ENCODE measurements at places on chromosomes 7 and 10. TPM values are rescaled to one million over a fixed set of nuclear protein-coding genes. Genes with fewer than 3 reads are reported as not detected.

DNA sequence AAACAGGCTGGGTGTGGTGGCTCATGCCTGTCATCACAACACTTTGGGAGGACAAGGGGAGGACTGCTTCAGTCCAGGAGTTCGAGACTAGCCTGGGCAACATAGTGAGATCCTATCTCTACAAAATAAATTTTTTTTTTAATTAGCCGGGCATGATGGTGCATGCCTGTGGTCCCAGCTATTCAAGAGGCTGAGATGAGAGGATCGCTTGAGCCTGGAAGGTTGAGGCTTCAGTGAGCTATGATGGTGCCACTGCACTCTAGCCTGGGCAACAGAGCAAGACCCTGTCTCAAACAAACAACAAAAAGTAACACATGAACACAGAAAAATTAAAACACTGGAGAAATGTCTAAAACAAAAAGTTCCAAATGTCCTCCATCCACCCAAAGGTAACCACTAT is 22.9 kb downstream of the PIK3AP1 start:
- DNase-seq, result no peak

DNA sequence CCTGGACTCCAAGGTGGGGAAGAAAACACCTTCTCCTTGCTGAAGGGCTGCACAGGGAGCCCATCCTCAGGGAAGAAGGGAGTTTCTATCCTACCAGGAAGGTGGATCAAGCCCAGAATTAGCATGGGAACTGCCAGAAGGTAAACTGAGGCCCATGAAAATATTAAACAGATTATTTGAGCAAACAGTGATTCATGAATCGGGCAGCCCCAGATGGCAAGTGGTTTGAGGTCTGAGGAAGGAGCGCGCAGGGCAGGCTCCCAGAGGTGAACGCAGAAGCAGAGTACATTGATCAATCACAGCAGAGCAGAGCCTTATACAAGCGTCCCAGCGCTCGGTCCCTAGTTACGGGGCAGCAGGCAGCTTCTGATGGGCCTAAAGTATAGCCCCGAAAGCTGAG is 35.8 kb upstream of the PROSER2 start:
- DNase-seq, result no peak

- no peak for DNase-seq
Measured at GRCh38 chr7:128867241-128867640, 4.6 kb downstream of the ATP6V1F start.

GRCh38 chr10:10096296-10096695 is 921.4 kb upstream of the CELF2 start:
- no peak for DNase-seq

DNA sequence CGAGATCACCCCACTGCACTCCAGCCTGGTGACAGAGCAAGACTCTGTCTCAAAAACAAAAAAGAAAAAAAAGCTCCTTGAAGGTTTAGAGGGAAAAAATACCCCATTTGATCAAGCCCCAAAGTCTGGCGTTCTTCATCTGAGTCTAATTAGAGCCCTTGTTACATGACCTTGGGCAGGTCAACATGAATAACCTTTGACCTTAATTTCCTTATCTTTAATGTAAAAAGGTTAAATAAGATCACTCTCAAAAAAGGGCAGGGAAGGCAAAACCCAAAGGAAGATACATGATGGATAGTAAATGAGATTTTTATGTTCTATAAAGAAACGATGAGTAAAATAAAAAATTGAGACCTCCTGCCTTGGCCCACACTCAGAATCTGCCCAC is 40.3 kb downstream of the SLC37A3 start:
- no peak for DNase-seq

GRCh38 chr7:103637726-103638125 is 191.7 kb upstream of the SLC26A5 start:
- DNase-seq, result no peak

DNA sequence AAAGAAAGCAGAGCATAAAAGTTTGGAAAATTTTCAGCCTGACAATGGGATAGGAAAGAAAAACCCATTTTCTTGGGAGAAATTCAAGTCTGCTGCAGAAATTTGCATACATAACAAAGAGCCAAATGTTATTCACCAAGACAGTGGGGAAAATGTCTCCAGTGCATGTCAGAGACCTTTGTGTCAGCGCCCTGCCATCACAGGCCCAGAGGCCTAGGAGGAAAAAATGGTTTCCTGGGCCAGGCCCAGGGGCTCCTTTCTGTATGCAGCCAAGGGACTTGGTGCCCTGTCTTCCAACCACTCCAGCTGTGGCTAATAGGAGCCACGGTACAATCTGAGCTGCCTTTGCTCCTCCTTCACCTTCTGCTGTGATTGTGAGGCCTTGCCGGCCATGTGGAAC is 189.1 kb upstream of the PITRM1 start:
- no peak for DNase-seq

GRCh38 chr7:142587578-142588191 is 161.6 kb upstream of the PRSS1 start:
- no peak for DNase-seq

- DNase-seq, result no peak
Measured at GRCh38 chr10:73840056-73840402, 28.6 kb upstream of the NDST2 start.

DNA sequence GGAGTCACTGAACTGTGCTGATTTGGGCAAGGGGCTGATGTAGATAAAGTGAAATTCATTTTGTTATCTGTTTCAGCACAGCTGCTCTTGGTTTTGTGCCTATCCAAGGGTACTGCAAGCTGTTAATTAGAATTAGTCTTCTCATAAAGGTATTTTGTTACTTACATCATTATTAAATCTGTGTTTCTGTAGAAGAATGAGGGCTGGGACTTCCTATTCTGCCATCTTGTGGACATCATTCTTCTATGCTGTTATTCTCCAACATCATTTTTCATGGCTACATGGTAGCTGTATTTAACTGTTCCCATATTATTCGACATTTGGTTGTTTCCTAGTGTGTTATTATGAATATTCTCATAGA is 76.2 kb upstream of the CCDC71L start:
- DNase-seq, result no peak

DNA sequence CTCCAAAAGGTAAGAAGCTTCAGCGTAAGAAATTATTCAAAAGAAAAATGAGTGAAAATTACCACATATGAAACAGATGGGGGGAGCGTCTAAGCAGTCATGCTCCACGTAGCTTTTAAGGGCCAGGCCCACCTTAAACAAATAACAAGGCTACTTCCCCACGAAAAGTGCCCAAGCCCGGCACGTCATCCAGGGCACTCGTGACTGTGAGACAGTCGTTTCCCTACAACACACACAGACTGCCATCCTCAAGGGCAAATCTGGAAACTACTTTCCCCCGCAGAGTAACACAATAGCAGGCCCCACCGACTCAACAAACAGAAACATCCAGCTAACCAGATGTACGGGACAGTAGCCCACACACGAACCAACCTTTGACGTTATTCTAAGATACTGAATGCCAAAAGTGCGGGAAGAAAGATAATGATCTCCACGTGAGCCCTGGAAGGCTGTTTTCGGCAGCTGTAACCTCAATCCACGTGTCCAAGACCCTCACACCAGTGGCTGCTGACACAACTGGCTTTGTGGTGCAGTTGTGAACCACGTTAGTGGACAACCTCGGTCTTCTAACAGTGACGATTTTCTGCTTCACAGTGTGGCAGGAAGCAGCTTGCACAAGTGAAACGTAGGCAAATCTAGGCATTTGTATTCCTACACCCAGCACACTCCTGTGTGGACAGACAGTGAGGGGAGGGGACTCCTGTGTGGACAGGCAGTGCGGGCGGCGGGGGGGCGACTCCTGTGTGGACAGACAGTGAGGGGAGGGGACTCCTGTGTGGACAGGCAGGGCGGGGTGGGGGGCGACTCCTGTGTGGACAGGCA is 251.7 kb downstream of the ZMYND11 start:
- DNase-seq, result no peak

DNA sequence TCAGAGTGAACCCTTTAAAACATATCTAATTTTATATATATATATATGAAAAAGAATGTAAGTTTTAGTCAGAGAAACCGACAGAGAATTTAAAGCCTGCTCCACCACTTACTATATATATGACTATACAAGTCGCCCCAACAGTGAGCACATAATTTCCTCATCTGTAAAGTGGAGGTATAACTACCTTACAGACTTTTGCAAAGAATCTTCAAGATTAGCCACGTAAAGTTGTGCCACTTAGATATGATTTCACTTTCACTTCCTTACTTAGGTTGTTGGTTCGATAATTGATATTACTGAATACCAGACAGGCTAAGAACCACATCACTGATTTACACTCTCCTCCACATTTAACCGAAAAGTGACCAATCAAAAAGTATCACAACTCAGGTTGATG is 94.7 kb downstream of the PDE1C start:
- no peak for DNase-seq

- peak; percentile 96 for DNase-seq
Measured at GRCh38 chr10:74589226-74589673, 237.2 kb upstream of the KAT6B start.

Gene CELF2
- 5.2 TPM for total RNA-seq

Gene FGFR2
- 28.0 TPM for total RNA-seq

Gene NOLC1
- 23.7 TPM for total RNA-seq

Gene POM121L12
- not detected for total RNA-seq

Gene LRGUK
- 0.21 TPM for total RNA-seq

Gene OTUD1
- total RNA-seq, result 3.2 TPM

All from right lobe of liver (tissue), 6 donors.